ENCODE measurements at places on chromosomes 2 and 18. TPM values are rescaled to one million over a fixed set of nuclear protein-coding genes. Genes with fewer than 3 reads are reported as not detected.
A peak's percentile ranks its signal among the peaks of the same experiment; 100 is the strongest.

The RELCH gene
- 25.3 TPM for total RNA-seq

The ITPRID2 gene
- 12.4 TPM for total RNA-seq

DNA sequence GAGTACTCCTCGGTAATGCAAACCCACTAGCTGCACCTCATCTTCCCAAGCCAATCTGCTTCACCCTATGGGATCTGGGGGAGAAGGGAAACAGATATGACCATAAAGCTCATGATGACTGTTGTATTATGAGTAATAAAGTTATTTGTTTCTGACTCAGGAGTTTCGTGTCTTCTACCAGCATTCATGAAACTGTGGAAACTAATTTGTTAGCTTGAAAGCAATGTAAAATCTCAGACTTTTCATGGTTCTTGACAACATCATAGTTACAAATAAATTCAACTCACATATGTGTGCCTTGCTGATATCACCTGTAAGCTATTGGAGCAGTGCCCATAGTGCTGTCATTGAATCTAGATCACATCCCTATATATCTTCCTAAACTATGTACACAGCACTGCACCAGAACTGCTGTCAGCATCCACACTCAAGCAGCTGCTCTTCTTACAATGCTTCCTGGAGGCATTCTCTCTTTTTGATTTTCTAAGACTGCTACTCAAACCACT, 135.6 kb upstream of the KYNU start:
- H3K4me1 ChIP-seq: no peaks in the 10 kb centered on the region
- DNase-seq: no peak
- H3K36me3 ChIP-seq: no peaks in the 10 kb centered on the region

- H3K4me3 ChIP-seq: no peak overlapping the region
- peaks cover 7% of the 10 kb centered on the region for H3K4me1 ChIP-seq
- no peak for DNase-seq
- no peaks in the 10 kb centered on the region for H3K36me3 ChIP-seq
- H3K27me3 ChIP-seq: no peaks in the 10 kb centered on the region
- H3K27ac ChIP-seq: 0 out of 2 replicates have a peak overlapping the region, but pooled peaks have one; percentile 10
These were observed 58.3 kb downstream of the HPCAL1 start for GRCh38 chr2:10360850-10361588.

- no peaks in the 10 kb centered on the region for H3K4me1 ChIP-seq
- no peaks in the 10 kb centered on the region for H3K36me3 ChIP-seq
- no peak overlapping the region for H3K4me3 ChIP-seq
- no peaks in the 10 kb centered on the region for H3K27me3 ChIP-seq
These were observed 60.7 kb upstream of the HDAC4 start for GRCh38 chr2:239461291-239462190.

GRCh38 chr2:232420463-232421188, 14.0 kb downstream of the ALPG start:
- peak; percentile 61 for DNase-seq
- H3K27ac ChIP-seq: no peak overlapping the region
- H3K4me3 ChIP-seq: peak overlapping the region; percentile 77
- peaks cover 45% of the 10 kb centered on the region for H3K4me1 ChIP-seq
- peaks cover 76% of the 10 kb centered on the region for H3K27me3 ChIP-seq

The GPR155 gene
- 1.0 TPM for total RNA-seq

GRCh38 chr2:188993247-188993646, 19.1 kb downstream of the COL3A1 start:
- H3K36me3 ChIP-seq: no peaks in the 10 kb centered on the region
- H3K27ac ChIP-seq: no peak overlapping the region
- H3K27me3 ChIP-seq: no peaks in the 10 kb centered on the region
- H3K4me1 ChIP-seq: no peaks in the 10 kb centered on the region
- DNase-seq: no peak

DNA sequence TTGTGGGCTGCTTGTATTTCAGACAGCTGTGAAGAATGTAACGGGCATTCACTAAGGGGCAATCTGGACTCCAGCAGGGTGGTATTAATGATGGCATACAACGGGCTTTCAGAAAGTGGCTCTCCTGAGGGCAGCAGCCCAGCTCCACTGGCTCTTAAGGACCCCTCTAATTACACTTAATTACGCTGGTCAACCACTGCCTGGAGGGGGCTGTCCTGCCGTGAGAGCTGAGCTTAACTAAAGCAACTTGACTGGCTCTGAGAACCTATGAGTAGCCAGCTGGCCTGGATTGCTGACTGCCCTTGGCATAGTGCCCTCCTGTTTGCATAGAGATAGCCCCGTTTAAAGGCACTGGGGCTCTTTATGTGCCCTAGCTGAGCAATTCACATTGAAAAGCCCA, 3.8 kb downstream of the LIPG start:
- peaks cover 22% of the 10 kb centered on the region for H3K4me1 ChIP-seq
- H3K27ac ChIP-seq: no peak overlapping the region
- no peak overlapping the region for H3K4me3 ChIP-seq
- H3K27me3 ChIP-seq: peaks cover 29% of the 10 kb centered on the region
- no peak for DNase-seq
- peaks cover 16% of the 10 kb centered on the region for H3K36me3 ChIP-seq

GRCh38 chr2:173184031-173185004, 108.7 kb downstream of the MAP3K20 start:
- H3K27me3 ChIP-seq: no peaks in the 10 kb centered on the region
- H3K4me3 ChIP-seq: no peak overlapping the region
- H3K36me3 ChIP-seq: peaks cover 10% of the 10 kb centered on the region
- H3K27ac ChIP-seq: peak overlapping the region; percentile 55

The CROCC2 gene
- not detected for total RNA-seq

DNA sequence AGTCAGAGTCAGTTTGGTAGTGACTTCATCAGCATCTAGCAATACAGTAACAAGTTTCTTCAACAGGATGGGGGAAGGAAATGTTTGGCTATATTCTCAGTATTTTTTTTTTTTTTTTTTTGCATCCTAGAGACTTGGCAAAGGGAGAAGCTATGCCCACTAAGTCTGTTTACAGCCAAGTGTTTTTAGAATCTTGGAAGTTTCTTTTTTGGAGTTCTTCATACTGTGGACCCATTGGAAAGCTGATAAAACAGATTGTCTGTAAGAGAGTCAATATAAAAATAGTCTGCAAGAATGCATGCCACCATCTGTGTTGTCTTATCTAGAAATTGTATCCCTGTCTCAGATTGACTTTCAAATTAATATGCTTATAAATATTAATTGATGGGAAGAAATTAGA, 171.2 kb downstream of the ADCYAP1 start:
- no peak overlapping the region for H3K4me3 ChIP-seq
- DNase-seq: no peak

GRCh38 chr2:29502460-29502911, 387.3 kb downstream of the CLIP4 start:
- no peak overlapping the region for H3K4me3 ChIP-seq
- H3K4me1 ChIP-seq: peaks cover 6% of the 10 kb centered on the region
- no peak for DNase-seq
- no peak overlapping the region for H3K27ac ChIP-seq

DNA sequence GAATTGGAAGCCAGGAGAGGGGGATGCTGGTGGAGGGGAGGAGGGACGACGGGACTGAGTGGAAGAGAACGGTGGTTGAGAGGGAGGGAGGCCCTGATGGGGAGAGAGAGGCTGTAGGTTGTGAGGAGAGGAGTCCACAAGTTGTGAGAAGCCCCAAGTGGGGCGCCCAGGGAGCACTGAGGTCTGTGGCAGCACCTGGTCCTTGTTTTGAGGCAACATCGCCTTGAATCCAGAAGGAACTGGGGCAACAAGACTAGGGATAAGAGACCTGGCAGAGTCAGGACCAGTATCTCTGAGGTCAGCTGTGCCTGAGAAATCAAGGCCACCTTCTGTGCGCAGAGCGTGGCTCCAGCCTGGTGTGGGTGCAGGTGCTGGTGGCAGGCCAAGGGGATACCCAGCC, 1.1 kb downstream of the PRR30 start:
- H3K4me3 ChIP-seq: no peak overlapping the region
- peaks cover 11% of the 10 kb centered on the region for H3K4me1 ChIP-seq
- DNase-seq: no peak
- peaks cover 4% of the 10 kb centered on the region for H3K36me3 ChIP-seq
- H3K27ac ChIP-seq: no peak overlapping the region

- H3K4me1 ChIP-seq: no peaks in the 10 kb centered on the region
- no peaks in the 10 kb centered on the region for H3K27me3 ChIP-seq
- no peak for DNase-seq
- H3K27ac ChIP-seq: peak overlapping the region; percentile 85
These were observed 250.2 kb downstream of the ALPK2 start for GRCh38 chr18:58378411-58379379.

DNA sequence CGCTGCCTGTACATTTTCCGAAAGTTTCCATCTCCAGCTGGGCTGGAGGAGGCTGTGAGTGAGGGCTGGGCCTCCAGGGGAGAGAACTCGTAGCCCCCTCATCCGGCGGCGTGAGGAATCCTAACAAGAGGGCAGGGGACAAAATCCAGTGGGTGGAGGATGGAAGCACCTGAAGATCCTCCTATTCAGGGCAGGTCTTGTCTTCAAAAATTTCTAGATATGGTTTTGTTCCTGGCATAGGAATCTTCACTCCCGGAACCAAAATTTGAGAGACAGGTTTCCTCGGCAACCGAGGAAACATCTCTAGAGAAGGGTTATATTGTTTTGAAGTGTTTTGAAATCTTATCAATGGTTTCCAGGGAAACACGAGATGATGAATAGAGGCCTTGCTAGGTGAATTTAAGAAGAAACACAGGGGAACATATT, 136.7 kb downstream of the SH3BP4 start:
- H3K36me3 ChIP-seq: no peaks in the 10 kb centered on the region
- no peaks in the 10 kb centered on the region for H3K27me3 ChIP-seq
- peaks cover 10% of the 10 kb centered on the region for H3K4me1 ChIP-seq
- DNase-seq: no peak

DNA sequence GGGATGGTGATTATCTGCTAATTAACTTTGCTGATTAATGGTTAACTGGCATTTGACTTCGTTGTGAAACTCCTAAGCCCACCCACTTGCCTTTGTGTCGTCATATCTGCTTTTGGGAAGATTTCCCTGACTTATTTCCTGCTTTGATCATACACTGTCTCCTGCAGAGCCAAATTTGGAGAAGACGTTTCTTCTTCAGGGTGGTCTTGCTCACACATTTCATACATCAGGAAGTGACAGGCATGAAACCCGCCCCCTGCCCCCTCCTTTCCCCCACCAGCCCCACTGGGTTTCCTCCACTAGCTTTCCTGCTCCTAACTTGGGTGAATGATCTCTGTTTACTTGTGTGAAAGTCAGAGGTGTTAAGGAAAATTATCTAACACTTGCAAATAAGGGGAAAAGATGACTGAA, 300.1 kb downstream of the TSN start:
- peaks cover 28% of the 10 kb centered on the region for H3K27me3 ChIP-seq
- H3K4me1 ChIP-seq: peaks cover 25% of the 10 kb centered on the region
- DNase-seq: no peak

DNA sequence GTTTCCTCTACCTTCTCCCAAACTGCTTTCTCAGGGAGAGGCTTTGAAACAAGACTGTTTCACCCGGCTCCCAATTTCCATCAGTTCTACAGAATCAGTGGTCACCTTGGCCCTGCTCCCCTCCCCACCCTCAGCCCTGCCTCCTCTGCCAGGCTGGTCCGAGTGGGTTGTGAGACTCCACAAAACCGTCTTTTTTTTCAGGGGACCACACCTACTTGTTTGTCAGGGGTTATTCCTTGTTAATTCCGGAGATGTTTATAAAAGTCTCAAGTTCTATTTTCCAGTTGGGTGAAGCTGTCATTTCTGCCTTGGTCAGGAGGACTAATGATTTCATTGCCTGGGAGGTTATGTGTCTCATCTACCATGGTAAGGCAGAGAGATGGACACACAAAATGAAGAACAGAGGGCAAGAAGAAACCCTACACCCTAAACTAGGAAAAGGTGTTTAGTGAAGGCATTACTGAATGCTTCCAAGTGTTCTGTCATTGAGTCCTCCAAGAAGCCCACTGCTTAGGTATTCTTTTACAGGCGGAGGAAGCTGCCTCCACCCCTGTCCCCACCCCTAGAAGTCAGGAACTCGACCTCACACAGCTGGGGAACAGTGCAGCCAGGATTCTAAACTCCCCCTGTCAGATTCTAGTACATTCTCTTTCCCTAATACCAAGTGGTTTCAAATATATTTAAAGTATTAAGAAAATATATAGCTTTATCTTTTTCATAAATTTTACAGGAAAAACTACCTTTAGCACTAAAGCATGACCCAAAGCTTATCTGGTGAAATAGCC, 46.3 kb downstream of the COPS8 start:
- H3K4me3 ChIP-seq: no peak overlapping the region
- H3K27ac ChIP-seq: no peak overlapping the region
- no peak for DNase-seq
- H3K27me3 ChIP-seq: no peaks in the 10 kb centered on the region
- H3K4me1 ChIP-seq: no peaks in the 10 kb centered on the region
- no peaks in the 10 kb centered on the region for H3K36me3 ChIP-seq

DNA sequence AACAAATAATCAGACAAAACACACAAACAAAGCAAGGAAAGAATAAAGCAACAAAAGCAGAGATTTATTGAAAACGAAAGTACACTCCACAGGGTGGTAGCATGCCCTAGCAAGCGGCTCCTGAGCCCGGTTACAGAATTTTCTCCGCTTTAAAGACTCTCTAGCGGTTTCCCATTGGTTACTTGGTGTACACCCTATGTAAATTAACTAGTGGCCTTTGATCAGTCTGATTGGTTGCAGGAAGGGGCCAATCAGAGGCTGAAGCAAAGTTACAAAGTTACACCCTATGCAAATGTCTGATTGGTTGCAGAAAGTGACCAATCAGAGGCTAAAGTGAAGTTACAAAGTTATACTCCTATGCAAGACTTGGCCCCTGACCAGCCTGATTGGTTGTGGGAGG, 242.9 kb downstream of the LDLRAD4 start:
- H3K4me1 ChIP-seq: peaks cover 26% of the 10 kb centered on the region
- H3K27me3 ChIP-seq: no peaks in the 10 kb centered on the region
- no peak overlapping the region for H3K4me3 ChIP-seq
- no peaks in the 10 kb centered on the region for H3K36me3 ChIP-seq

DNA sequence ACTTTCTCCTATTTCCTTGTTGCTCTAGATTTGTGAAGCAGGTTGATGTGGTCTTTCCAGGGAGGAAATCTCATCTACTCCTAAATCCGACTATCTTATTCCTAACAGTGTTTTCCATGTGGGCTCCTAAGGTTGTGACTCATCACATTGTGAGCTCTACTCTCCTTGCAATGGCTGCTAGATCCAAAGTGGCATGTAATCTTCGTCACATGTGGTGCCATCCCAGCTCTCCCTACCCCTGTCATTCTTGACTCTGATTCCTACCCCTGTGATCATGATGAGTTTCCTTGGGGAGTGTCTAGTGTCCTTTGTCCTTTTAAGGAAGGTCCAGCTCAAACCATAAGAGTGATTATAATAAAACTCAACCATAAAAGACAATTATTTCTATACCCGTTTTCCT, 47.3 kb upstream of the GULP1 start:
- H3K4me1 ChIP-seq: peaks cover 13% of the 10 kb centered on the region
- H3K4me3 ChIP-seq: no peak overlapping the region
- H3K27ac ChIP-seq: peak overlapping the region; percentile 47
- DNase-seq: no peak
- H3K36me3 ChIP-seq: peaks cover 5% of the 10 kb centered on the region
- no peaks in the 10 kb centered on the region for H3K27me3 ChIP-seq

- no peaks in the 10 kb centered on the region for H3K36me3 ChIP-seq
- no peak for DNase-seq
- H3K4me1 ChIP-seq: peaks cover 38% of the 10 kb centered on the region
- no peak overlapping the region for H3K4me3 ChIP-seq
- no peak overlapping the region for H3K27ac ChIP-seq
These were observed 34.6 kb downstream of the TMEM17 start for GRCh38 chr2:62471404-62471803.

GRCh38 chr2:239253264-239253663, 147.6 kb downstream of the HDAC4 start:
- H3K36me3 ChIP-seq: peaks cover 13% of the 10 kb centered on the region
- H3K4me3 ChIP-seq: no peak overlapping the region
- H3K27me3 ChIP-seq: no peaks in the 10 kb centered on the region
- peaks cover 46% of the 10 kb centered on the region for H3K4me1 ChIP-seq
- peak overlapping the region; percentile 30 for H3K27ac ChIP-seq

Data from WTC11 (cell line).